Brain (organoid and tissue), 16 donors: ENCODE measurements at places on chromosomes 5 and 9. TPM values are rescaled to one million over a fixed set of nuclear protein-coding genes. Genes with fewer than 3 reads are reported as not detected.
A peak's percentile ranks its signal among the peaks of the same experiment; 100 is the strongest.

The GCNT4 gene
- polyA plus RNA-seq, result 0.17 TPM

DNA sequence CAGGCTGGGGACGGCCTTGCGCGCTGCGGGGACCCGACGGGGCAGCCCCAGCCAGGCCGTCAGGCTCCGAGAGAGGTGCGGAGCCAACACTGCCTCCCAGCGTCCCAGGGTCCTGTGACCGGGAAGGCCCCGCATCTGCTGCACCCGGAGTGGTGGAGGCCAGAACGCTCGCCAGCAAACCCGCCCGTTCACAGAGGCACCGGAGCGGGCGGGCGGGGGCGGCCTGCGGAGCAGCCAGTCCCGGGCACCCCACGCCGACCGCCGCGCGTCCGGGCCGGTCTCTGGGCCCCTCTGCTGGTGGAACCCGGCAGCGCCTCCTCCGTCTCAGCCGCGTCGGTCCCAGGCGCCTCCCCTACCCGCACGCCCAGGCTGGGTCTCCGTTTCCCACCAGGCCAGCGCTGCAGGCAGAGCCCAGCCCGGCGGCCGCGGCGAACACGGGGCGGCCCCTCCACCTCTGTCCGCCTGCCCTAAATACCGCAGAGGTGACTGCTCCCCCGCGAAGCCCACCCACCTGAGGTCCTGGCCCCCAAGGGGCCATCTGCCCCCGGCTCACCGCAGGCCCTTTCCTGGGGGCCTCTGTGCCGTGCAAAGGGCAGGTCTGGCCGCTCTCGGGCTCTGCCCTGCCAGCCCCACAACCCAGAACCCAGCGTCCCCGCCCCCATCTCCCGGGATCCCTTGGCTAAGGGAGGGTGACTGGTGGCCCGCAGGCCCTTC, 15.9 kb downstream of the EXD3 start:
- DNase-seq, result peak; percentile 82

The SPINK13 gene
- not detected for polyA plus RNA-seq

GRCh38 chr9:127368852-127369402, 28.0 kb upstream of the SLC2A8 start:
- no peak for DNase-seq

DNA sequence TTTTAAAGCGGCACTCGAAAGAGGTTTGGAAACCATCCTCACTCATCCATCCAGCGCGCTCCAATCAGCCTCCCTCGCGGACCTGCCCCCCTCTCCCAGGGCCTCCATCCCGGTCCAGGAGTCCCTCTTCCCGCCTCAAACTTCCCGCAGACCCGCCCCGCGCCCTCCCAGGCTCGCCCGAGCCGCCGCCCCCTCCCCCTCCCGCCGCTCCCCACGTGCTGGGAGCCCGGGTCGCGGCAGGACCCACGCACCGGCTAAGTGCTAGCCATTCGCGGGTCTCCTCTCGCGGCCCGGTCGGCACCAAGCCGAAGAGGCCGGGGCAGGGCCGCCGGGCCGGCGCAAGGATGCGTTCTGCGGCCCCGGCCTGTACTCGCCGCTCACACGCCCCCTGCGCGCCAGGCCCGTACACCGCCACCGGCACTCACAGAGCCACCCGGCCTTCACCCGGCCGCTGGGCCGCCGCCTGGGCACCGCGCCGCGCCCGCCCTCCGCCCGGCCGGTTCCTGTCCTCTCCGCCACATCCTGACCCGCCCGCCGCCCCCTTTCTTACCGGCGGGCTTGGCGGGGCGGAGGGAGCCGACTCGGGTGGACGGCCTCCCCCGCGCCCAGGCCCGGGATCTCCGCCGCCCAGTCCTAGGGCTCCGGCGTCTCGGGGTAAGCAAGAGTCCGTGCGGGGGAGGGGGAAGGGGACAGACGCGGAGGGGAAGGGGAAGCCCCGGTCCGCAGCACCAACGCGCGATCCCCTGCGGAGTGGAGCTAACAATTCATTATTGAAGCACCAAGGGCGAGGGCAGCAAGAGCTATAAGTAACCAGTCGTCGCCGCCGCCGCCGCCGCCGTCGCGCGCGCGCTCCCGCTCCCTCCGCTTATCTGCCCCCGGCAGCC, 576 bp downstream of the CHD1 start:
- DNase-seq, result peak; percentile 54

The INSYN2B gene
- 1.0 TPM for polyA plus RNA-seq

- peak; percentile 51 for DNase-seq
These were observed 452.4 kb upstream of the GRAMD2B start for GRCh38 chr5:125970631-125971307.

The FBP2 gene
- polyA plus RNA-seq, result not detected

DNA sequence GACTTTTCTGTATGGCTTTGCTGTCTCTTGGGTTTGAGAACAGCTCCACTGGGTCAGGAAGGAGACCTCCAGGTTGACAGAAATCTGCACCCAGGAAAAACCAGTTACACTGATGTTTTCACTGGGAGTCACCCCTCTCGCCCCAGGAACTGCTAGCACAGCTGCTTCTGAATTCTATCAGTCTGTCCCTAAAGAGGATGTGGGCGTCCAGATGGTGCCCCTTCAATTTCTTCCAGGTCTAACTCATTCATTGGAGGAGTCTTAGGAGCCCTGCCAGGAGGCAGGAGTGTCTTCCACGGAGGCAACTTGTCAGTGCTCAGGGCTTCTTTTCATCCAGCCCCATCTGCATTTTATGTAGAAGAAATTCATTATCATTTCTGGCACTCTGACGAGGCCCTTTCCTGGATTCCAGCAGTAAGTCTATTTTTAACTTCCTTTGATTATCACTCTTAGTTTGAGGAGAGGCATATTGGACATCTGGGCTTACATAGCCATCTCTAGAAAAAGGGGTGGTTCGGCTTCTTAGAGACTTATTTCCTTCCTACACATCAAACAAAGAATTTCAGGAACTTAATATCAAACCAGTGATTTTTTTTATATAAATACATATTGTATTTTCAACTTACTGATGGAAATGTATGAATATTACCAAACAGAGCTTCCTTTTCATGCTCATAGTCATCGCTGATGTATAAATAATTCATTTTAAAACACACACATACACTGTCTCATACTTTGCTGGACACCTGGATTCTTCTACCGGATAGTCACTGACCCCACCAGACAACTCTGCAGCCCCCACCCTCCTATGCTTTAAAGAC, 148.8 kb downstream of the IRX2 start:
- DNase-seq, result no peak

DNA sequence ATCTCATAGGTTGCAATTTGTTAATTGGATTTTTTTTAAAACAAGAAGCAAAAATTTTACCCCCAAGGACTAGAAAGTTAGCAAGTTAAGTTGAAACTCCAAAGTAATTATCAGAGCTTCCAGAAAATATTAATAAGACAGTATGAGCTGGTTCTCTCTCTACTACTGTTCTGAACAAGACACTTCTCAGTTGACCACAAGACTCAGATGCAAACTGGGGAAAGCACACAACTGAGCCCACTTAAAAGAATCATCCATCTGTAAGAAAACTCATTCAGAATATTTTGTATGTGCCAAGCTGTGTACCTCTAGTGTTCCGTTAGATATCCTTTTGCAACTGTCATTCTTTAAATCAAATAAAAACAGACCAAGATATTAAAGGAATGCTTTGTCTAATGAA, 60.0 kb downstream of the MAP1B start:
- DNase-seq, result no peak

DNA sequence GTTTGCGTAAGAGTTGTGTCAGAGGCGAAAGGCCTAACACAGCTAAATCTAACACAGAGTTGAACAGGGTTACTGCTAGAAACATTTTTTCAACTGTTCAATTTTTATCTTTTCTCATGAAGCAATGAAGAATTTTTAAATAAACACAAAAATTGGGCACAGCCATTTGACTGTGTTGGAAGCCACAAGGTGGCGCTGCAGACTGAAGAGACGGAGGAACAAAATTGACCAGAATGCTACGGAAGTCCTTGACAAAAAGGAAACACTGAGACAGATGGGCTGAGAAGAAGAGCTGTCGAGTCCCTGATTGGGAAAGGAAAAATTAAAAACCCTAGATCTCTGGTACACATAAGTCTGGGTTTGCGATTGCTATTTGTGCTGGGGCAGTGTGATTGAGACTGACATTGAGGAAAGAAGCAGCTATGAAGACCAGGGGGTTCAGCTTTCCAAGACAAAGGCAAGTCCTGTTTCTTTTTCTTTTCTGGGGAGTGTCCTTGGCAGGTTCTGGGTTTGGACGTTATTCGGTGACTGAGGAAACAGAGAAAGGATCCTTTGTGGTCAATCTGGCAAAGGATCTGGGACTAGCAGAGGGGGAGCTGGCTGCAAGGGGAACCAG, at the start of gene PCDHB9:
Gene PCDHB9 (plus strand): TSS at position 265 of the 616 bp plus-strand sequence. CDS start 158 bp downstream, at position 423.
- DNase-seq, result peak; percentile 62

- no peak for DNase-seq
These were observed 112.6 kb downstream of the SYK start for GRCh38 chr9:90914196-90914595.

DNA sequence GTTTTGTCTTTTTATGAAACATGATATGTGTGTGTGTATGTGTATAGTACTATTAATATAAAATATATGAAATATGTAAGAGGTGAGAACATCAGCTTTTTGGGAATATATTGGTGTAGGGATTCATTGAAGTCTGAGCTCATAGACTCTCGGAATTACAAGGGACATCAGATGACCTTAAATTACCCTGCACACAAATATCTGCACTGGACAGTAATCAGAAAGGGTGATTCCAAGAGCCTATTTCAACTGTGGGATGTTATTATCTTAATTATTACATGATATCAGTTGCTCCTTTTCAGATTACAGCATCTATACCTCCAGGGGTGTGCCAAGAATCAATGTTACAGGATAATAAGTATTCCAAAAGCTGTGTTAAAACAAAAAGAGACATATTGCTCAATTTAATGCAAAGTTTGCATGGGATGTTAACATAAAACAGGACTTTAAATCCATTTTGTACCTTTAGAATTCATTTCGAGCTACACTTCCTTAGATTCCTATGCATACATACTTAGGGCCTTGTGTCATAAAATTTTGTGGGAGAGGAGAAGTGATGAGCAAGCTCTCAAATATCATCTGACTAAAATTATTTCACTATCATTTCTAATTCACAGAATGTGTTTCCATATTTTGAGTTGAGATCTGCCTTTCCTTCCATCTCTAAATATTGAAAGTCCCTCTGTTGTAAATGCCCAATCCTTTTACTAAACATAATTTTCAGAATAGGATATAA, 365.2 kb downstream of the BRINP1 start:
- DNase-seq, result no peak

GRCh38 chr5:73900566-73900965, 274.6 kb downstream of the ARHGEF28 start:
- no peak for DNase-seq

- DNase-seq, result no peak
These were observed 12.7 kb downstream of the PTPDC1 start for GRCh38 chr9:94096819-94097577.

DNA sequence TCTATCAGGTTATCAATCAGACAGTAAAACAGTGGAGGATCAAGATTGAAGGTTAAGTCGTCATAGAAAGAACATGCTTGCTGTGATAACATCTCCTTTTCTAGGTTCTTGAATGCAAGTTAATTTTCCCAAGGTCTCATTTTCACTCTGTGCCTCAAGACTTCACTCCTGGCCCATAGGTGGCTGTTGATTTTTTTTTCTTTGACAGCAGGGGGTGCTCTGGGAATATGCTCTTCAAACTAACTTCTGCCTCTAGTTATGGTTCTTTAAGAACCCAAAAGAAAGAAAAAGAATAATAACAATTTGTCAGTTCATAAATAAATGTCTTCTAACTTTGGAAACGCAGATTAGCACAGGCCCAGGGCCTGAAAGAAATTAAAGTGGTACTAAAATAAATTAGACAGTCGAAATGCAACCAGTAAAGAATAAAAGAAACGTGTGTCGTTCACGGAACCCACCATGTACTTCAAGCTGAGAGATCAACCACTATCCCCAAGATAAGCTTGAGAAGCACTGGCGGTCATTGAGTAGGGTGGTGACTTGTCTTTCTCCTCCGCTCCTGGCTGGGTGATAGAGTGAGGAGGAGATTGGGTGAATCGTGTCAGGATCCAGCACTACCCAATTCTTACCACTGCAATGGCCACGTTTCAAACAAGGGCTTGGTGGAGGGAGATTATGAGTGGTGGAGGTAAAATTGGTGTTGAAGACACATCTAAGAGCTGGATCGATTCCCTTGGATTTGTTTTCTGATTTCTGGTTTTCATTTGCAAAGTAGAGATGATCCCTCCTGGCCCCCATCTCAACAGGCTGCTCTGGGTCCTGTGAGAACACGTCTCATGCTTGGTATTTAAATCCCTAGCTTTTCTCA, 93.4 kb upstream of the IRX4 start:
- DNase-seq, result no peak

- DNase-seq, result peak; percentile 82
These were observed 47.4 kb upstream of the BARX1 start for GRCh38 chr9:94002316-94003140.

DNA sequence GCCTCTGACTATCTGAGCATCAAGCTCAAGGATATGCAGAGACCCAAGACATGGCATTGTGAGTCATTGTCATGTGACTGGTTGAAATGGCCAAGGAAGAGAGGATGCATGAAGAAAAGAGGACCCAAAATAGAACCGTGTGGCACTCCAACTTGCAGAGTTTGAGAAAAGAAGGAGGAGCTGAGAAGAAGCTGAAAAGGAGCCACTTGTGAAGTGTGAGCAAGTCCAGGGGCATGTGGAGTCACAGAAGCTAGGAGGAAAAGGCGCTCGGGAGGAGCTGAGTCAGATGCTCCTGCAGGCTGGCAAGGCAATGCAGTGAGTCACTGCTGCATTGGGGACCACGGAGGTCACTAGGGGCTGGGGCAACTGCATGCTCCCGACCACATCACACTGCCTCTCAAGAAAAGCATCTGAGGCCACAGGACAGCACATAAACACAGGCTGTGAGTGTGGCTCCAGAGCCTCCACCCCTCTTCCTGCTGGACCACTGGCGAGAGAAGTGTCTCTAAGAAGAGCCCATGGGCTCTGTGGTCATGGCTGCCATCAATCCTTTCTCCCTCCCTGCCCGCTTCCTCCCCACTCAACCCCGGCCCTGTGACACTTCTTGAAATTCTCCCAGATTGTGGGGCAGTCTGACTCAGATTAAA, 197.6 kb downstream of the DRD1 start:
- DNase-seq, result no peak

The ENTPD2 gene
- 66.8 TPM for polyA plus RNA-seq

The LIFR gene
- 7.6 TPM for polyA plus RNA-seq

GRCh38 chr9:132590318-132591182, 8.1 kb downstream of the BARHL1 start:
- no peak for DNase-seq

GRCh38 chr5:68949711-68950110, 144.1 kb upstream of the SLC30A5 start:
- DNase-seq, result no peak

DNA sequence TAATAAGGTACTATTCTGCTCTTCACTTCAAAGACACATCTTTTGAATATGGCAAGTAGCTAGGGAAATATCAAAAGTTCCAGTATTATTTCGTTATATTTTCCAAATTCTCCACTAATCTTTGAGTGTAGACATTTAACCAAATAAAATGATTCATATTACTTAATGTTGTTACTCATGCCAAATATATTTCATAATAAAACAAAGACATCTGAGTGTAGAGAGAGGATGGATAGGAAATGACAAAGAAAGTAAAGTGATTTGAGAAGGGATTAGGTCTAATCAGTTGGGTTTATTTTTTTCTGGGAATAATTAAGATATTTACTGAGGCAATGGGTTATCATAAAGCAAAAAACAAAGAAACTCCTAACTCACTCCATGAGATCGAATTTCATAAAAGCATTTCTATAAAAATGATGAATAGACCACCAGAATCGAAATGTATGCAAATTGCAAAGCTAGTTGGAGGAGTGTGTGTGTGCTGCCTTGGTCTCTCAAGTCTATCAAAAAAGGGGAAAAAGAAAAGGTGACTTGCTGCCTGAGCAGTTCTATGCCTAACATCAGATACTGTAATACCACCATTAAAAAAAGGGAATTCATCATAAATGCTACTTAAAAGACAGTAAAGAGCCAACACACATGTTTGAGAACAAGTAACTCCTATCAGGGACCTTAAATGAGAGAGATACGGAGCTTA, 255.5 kb downstream of the PDE4D start:
- no peak for DNase-seq
